ENCODE measurements at places on chromosomes 16 and 17. TPM values are rescaled to one million over a fixed set of nuclear protein-coding genes. Genes with fewer than 3 reads are reported as not detected.

HAPSTR1 gene
- 45.7 TPM for total RNA-seq

E4F1 gene
- total RNA-seq: 22.2 TPM

KRTAP2-1 gene
- total RNA-seq: not detected

RAB37 gene
- 0.13 TPM for total RNA-seq

ACACA gene
- total RNA-seq: 30.6 TPM

MYH1 gene
- total RNA-seq: not detected

GUCY2D gene
- total RNA-seq: not detected

CDH16 gene
- not detected for total RNA-seq

TP53TG3C gene
- total RNA-seq: not detected

SPATA33 gene
- 1.0 TPM for total RNA-seq

NPIPB6 gene
- total RNA-seq: not detected

KCNH6 gene
- total RNA-seq: under 0.01 TPM

MAP3K3 gene
- total RNA-seq: 113 TPM

KRTAP9-8 gene
- total RNA-seq: not detected

NDUFAF8 gene
- total RNA-seq: 14.9 TPM

ZNF287 gene
- total RNA-seq: 1.8 TPM

C17orf78 gene
- total RNA-seq: not detected

CAVIN1 gene
- total RNA-seq: 404 TPM

SAP30BP gene
- 44.9 TPM for total RNA-seq

SEPHS2 gene
- 13.6 TPM for total RNA-seq
